Cerebellum (tissue), 4 donors: ENCODE measurements at places on chromosomes 13 and 19. TPM values are rescaled to one million over a fixed set of nuclear protein-coding genes. Genes with fewer than 3 reads are reported as not detected.

The ALOX5AP gene
- 2.8 TPM for total RNA-seq

The PSG1 gene
- total RNA-seq = 0.18 TPM

The MZF1 gene
- total RNA-seq = 20.5 TPM

The NHLRC3 gene
- total RNA-seq = 42.1 TPM

The FBXO17 gene
- 4.4 TPM for total RNA-seq

The KLK4 gene
- total RNA-seq = 1.4 TPM

The ZGLP1 gene
- 2.4 TPM for total RNA-seq

The NFIX gene
- 62.8 TPM for total RNA-seq

The TEX29 gene
- total RNA-seq = 0.45 TPM

The RDH8 gene
- total RNA-seq = not detected

The TEX101 gene
- total RNA-seq = not detected

The SIGLEC11 gene
- 0.36 TPM for total RNA-seq

The KLK1 gene
- total RNA-seq = not detected

The PBX4 gene
- total RNA-seq = 13.3 TPM

The SPATA13 gene
- total RNA-seq = 32.1 TPM

The SERTM1 gene
- total RNA-seq = 1.5 TPM

The OSCAR gene
- total RNA-seq = 0.18 TPM

The TNNT1 gene
- total RNA-seq = 1.00 TPM

The FPR3 gene
- total RNA-seq = 0.09 TPM

The SH2D3A gene
- 4.9 TPM for total RNA-seq

The TLE6 gene
- 0.91 TPM for total RNA-seq

The ATCAY gene
- 45.3 TPM for total RNA-seq

The GPC5 gene
- 15.1 TPM for total RNA-seq
